Fibroblast of skin of right quadriceps (primary cell): ENCODE measurements at places on chromosomes 6 and 20.

GRCh38 chr6:52588710-52589091 lies 11.8 kb upstream of the TRAM2 start:
- DNase-seq: no peak

DNA sequence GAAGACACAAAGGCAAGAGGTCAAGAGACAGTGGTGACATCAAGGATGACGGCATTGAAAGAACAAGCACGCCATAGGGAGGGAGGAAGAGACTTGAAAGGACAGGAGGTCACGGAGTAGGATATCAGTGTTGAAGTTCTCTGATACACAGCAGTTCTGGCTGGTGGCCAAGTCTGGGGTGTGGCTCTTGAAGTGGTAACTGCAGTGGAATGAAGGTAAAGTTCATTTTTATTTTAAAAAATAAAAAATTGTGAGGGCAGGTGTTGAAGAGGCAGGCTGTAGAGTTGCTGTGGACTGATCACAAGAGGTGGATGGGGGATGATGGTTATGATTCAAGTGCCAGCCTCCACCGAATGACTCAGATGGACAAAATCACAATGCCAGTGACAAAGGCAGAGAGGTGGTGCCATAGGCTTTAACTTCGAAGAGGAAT lies 53.2 kb upstream of the BMP2 start:
- no peak for DNase-seq

- no peak for DNase-seq
Observed at GRCh38 chr20:56592817-56593216, 36.3 kb upstream of the TFAP2C start.

GRCh38 chr6:111597291-111598086 lies 8.2 kb downstream of the TRAF3IP2 start:
- DNase-seq: no peak

DNA sequence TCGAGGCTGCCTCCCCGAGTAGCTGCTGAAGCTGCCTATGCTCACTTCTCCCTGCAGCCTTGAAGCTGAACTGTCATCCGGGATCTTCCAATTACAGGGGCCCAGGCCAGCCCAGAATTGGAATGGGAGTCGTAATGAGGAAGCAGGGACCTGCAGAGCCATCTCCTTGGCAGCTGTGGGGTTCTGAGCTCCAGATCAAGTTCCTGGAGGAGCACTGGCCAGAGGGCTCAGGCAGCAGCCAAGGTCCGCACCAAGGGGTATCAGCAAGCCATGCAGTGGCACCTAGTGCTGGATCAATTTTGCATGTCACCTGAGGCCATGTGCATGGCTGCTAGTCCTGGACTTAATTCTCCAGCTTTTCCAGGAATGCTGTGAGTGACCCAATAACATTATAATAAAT lies 163.2 kb upstream of the TSHZ2 start:
- DNase-seq: no peak

- no peak for DNase-seq
Observed at GRCh38 chr20:48629069-48629959, 198.5 kb downstream of the PREX1 start.

DNA sequence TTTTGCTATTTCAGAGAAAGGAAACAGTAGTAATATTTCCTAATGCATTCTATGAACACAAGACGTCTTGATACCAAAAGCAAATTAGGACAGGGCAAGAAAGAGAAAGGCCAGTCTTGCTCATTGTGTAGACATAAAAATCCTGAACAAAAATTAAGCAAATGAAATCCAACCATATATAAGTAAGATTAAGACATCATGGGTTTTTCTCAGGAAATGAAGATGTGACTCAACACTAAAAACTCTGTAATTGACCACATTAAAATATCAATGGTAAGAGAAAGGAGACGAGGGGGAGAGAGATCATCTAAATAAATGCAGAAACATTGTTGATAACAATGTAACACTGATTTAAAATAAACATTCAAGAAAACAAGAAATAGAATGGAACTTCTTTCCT lies 205.4 kb downstream of the SOD2 start:
- peak; percentile 15 for DNase-seq

GRCh38 chr20:13420625-13421024 lies 199.6 kb downstream of the ISM1 start:
- no peak for DNase-seq

DNA sequence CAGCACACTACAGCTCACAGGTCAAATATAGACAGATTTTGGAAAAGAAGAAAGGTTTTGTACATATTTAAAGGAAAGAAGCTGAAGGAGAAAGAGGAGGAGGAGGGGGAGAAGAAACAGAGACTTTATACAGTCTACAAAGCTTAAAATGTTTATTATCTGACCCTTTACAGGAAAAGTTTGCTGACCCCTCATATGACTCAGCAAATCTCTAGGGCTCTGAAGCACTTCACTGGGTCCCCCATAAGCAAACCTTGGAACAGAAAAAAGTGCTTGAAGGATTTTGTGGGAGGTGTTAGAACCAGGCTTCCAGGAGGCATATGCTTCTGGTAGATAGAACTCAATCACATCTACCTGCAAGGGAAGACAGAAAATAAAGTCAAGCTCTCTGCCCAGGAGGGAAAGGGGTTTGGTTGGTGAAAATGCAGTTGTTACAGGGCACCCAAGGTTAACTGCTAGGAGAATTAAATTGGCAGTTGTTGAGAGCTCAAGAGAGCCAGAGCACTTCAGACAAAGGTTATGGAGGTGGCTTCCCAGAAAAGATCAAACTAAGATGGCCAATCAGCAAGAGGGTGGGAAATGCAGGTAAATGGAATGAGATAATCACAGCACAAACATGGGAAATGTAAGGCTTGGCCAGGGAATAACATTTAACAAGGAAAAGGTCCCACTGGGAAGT lies 207.4 kb upstream of the SGK1 start:
- DNase-seq: no peak

GRCh38 chr20:30594112-30594511 lies 663.4 kb upstream of the DEFB115 start:
- no peak for DNase-seq

DNA sequence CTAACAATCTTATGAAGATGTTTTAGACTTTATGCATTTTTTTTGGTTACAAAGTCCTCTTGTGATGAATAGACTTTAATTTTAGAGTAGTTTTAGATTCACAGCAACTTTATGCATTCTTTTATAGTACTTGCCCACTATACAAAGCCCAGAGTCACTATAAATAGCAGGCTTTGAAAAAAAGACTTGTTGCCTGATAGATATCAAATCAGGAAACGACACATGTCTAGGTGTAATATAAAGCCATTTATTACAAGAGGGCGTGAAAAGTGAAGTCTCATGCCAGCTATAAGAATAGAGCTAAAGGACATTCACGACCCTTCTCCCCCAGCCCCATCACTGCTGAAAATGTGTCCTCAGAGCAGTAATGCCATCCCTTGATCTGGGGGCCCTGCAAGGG lies 78.0 kb upstream of the MRPS10 start:
- no peak for DNase-seq

GRCh38 chr6:35392773-35393672 lies 50.7 kb downstream of the PPARD start:
- no peak for DNase-seq

DNA sequence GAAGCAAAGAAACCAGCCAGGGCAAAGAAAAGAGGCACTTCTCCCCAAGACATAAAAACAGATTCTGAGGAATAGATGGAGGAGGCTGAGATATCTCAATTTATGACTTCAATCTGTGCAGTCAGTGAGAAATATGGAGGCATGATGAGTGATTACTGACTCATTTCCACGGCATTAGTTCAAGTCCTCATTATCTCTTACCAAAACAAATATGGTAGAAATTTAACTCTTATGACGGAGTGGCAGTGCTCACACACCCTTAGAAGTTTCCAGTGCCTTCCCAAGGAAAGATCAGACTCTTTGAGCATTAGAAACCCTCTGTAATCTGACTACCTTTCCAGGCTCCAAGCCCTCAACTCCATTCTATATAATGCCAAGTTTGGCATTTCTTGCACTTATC lies 364.1 kb downstream of the ARHGAP18 start:
- DNase-seq: peak; percentile 78

- no peak for DNase-seq
Observed at GRCh38 chr6:36139991-36140710, 9.8 kb downstream of the MAPK13 start.

GRCh38 chr6:169274781-169275180 lies 21.1 kb upstream of the THBS2 start:
- no peak for DNase-seq

GRCh38 chr6:1890071-1890470 lies 280.4 kb downstream of the FOXC1 start:
- peak; percentile 48 for DNase-seq

- no peak for DNase-seq
Observed at GRCh38 chr20:3509064-3509463, 38.2 kb downstream of the ATRN start.

GRCh38 chr6:16722630-16723029 lies 38.6 kb downstream of the ATXN1 start:
- DNase-seq: no peak

DNA sequence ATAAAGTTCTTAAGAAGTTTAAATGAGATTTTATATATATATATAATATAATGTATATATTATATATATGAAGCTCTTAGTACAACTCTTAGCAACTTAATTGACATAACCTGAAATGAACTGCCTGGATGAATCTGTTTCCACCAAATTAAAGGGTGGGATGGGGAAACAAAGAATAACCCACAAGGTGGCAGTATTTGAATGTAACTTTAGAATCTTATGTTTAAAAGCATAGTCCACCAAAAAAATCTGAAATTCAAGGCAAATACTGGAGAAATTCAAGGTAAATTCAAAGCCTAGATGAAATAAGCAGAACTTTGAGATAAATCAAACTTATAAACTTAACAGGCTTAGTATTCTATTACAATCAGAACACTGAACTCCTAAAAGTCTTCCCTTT lies 4.4 kb upstream of the IBTK start:
- DNase-seq: peak; percentile 43

- no peak for DNase-seq
Observed at GRCh38 chr6:5124526-5124925, 39.4 kb downstream of the PPP1R3G start.

- DNase-seq: peak; percentile 61
Observed at GRCh38 chr6:148998704-148999103, 251.9 kb downstream of the UST start.
